Fibroblast of skin of left biceps (primary cell): ENCODE measurements at places on chromosomes 2 and 18.

DNA sequence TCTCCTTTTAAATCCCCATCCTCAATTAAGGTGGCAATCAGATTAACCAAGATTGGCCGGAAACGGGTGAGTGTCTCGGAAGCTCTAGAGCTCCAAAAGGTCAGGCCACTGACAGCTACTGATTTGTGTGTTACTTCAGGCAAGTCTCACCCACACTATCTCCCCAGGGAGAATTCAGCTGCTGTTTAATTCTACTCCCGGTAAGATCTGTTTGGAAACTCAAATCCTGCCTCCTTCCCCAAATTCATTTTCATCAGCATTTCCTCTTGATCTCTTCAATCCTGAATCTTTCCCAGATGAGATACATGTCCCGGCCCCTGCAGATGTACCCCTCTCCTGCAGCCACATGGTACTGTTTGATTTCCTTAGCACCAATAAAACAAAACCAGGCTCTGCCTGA, 34.9 kb downstream of the EFR3B start:
- DNase-seq: no peak

GRCh38 chr2:165469417-165469816, at the start of gene CSRNP3:
Gene CSRNP3 (plus strand): TSS chr2:165469698. CDS start chr2:165595066, 125,368 bp downstream.
- DNase-seq: peak; percentile 52

DNA sequence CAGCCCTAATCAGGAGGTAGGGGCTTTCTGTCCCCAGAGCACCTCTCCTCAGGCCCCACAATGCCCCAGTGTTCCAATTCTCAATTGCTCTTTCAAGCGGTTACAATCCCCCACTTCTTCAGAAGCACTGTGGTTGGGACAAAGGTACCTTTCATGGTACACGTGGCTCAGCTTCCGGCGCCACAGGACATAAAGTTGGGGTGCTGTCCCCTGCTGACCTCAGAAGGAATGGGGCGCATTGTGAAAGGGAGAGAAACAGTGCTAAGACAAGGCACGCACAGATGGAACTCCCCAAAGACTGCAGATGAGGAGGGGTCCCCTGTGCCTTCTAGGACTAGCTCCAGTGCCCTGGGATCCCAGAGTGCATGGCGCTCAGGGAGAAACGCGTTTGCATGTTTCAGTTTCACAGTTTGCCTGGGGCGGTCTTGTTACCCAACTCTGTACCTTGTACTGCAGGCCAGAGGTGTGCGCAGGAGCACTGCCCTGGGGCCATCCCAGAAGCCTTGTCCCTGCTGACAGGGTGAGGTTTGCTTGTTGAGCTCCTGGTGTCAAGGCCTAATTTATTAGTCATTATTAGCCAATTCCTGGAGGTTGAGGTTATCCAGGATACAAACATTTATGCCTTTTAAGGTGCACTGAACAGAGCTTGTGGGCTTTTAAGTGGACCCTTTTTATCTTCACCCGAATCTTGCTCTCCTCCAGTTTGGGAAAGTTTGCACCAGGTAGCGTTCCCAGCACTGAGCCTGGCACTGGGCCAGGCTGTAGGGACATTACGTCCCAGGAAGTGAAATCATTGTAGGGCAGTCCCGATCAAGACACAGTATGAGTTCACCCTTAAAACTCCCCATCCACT, 7.6 kb downstream of the CNDP1 start:
- no peak for DNase-seq

GRCh38 chr18:28607991-28608390, 431.1 kb upstream of the CDH2 start:
- DNase-seq: no peak

- DNase-seq: no peak
Observed at GRCh38 chr18:31710826-31711225, 26.4 kb upstream of the B4GALT6 start.

DNA sequence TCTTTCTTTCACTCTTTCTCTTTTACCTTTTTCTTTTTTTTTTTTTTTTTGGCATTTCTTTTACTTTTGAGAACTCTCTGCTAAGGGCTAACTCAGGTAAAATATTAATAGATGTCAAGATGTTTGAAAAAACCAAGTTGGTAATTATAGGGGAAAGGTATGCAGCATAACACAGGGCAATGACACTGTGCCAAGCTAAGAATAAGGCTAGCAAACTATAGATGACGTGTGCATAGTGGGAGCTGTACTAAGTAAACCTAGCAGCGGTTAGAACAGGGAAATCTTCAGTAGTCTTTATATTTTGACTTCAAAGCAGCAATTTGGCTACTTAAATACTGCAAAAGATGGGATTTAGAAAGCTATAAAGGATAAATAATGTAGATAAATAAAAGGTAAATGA, 415.4 kb upstream of the RGPD4 start:
- DNase-seq: no peak

DNA sequence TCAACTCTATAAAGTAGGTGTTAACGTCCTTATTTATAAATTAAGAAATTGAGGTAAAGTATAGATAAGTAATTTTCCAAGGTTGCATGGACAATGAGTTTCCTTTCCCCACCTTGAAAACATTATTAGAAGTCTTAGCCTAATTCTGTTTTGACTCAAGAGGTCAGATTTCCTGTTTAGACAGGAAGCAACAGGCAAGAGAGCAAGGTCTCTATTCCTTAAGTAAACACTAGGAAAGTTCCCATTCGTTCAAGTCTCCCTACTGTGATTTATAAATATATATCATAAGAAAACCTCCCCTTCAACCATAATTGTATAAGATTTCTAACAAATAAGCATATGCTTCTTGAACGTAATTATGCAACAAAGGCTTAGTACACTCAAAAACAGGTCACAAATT, 40.3 kb downstream of the CLASP1 start:
- DNase-seq: no peak

DNA sequence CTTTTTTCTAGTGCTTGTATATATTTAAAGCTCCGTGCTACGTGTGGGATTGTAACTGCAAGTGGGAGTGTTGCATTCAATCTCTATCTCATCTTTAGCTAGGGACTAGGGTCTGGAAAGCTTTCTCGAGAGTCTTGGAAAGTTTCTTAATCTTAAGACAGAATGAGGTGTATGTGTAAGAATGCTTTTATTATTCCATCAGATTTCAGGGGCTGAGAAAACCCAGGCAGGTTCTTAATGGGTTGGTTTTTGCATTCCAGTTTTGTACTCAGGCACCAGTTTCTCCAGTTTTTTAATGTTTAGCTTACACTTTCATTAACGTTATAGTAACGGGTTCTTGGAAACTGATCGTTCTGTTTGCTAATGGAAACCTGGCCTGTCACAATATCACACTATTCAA, 20.3 kb downstream of the MRPL19 start:
- no peak for DNase-seq

DNA sequence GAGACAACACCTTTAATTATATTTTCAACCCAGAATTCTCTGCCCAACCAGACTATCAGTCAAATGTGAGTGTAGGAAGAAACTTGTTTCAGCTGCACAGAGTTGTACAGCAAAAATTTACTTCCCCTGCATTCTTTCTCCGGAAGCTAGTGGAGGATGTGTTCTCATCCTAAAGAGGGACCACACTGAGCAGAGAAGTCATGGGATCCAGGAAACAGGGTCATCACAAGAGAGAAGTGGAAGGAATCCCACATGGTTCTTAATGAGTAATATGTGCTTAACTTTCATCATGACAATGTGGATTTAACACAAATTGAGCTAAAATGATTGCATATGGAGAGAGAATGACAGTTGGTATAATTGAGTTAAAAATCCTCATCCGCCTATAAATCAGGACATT, 78.2 kb downstream of the INPP4A start:
- no peak for DNase-seq

DNA sequence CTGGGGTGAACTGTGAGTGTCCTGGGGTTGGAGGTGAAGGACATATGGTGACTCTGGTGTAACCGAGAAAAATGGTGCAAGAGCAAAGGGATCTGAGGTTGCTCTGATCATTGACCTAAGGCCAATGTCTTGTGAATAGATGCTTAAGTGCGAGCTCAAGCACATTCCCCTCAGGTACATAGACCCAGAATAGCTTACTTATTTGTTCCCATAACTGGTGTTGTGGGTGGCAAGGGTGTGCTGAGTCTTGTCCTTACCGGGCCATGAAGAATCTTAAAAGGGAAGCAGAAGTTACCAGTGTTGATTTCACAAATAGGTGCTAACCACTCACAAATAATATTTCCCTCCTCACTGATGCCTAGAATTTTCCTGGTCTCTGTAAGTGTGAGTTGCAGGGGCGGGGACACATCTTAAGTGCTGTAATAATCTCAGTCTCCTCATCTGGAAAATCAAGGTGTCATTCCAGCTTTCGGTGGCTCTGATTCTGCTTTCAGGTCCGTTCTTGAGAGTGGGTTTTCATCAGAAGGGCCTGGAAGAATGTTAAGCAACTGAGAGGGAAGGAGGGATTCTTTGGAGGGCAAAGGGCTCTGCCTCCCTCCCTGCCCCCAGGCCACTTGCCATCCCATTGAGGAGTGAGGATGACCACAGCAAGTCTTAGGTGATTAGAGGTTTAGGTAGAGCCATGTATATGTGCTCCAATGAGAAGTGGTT, 54.9 kb downstream of the LIPG start:
- DNase-seq: no peak

GRCh38 chr18:24734058-24734457, 273.6 kb downstream of the HRH4 start:
- DNase-seq: no peak

GRCh38 chr2:106537047-106537446, 49.9 kb downstream of the CD8B2 start:
- no peak for DNase-seq

DNA sequence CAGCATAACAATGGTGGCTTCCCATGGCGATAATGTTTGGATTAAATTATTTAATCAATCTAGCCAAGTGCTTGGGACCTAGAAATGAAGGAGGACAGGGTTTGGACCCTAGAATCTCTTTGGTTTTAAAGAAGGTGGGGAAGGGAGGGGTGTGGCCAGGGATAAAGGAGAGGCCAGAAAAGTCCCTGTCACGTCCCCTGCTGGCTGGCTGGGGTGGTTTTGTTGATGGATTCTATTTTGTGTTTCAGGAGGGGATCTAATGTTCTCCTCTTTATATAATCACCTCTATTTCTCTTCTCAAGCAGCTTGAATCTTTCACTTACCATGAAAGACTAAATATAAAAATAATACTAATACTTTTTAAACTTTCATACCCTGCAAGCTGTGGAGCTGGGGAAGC, 52.6 kb upstream of the GALR1 start:
- DNase-seq: no peak

DNA sequence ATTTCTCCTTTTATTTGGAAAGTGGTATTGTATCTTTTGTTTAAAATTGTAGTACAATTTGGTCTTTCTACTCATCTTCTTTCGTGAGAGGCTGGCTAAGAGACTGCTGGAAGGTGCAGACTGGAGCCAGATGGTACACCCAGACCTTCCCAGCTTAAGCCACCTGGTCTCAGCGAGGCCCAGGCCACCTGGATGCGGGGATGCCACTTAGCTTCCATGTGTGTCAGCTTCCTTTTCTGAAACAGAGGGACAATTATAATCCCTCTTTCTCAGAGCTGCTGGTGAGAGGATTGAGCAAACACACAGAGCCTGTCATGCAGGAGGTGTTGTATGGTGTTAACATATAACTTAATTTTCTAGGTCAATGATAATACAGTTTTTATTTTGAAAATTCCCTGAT, 17.4 kb downstream of the FARP2 start:
- DNase-seq: no peak

DNA sequence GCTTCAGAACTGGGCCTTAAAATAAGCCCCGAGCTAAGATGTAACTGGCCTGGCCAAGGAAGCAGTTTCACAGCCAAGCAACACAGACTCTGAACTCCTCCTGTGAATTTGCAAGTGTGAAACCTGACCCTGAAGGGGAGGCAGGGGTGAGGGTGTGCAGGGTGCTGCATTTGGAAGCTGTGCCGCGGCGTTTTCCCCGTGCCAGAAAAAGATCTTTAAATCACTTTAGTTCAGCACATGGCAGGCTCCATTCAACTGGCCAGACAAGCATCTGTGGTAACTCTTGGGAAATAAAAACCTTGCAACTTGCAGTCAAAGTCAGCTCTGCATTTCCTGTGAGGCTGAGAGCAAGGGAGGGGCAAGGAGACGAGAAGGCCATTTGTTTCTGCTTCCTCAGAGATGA, 209.3 kb upstream of the SOX11 start:
- DNase-seq: peak; percentile 52

GRCh38 chr2:239328351-239329191, 72.2 kb downstream of the HDAC4 start:
- peak; percentile 79 for DNase-seq

DNA sequence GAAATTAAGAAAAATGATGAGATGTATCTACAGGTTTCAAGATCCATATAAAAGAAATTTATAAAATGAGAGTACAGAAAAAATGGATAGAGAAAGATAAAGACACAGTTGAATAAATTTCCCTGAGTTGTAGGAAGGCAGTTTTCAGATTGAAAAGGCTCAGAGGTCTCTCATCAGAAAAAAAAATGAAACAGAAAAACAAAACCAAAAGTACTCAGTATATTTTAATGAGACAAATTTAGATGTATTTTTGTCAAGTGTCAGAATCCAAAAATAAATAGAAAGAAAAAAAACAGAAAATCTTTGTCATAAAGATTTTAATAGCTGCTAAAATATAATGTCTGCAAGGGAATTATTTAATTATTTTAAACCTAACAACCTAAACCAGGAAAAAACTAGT, 520.5 kb downstream of the KCNJ3 start:
- no peak for DNase-seq

GRCh38 chr18:77111449-77111848, 21.1 kb downstream of the MBP start:
- DNase-seq: no peak

GRCh38 chr2:150759106-150759505, 271.6 kb upstream of the RND3 start:
- DNase-seq: no peak

DNA sequence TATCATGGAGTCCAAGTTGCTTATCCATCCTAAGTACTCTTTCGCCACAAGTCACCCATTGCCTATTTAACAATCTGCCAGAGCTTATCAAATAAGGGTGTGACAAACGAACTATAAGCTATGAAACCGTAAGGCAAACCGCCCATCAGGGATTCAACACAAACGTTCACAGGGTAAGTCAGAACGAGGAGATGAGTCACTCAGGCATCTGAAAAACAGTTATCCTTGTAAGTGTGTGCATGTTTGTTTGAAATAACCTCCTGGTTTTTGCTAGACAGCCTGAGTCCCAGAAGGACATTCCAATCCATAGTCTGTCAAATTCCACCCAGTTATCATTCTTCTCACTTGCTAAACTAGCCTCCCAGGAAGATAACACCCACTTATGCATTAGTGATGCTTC, 299.1 kb downstream of the PAX3 start:
- no peak for DNase-seq

- no peak for DNase-seq
Observed at GRCh38 chr18:78237864-78238263, 741.8 kb upstream of the SALL3 start.

GRCh38 chr2:88654714-88655113, 27.4 kb upstream of the EIF2AK3 start:
- DNase-seq: peak; percentile 38

DNA sequence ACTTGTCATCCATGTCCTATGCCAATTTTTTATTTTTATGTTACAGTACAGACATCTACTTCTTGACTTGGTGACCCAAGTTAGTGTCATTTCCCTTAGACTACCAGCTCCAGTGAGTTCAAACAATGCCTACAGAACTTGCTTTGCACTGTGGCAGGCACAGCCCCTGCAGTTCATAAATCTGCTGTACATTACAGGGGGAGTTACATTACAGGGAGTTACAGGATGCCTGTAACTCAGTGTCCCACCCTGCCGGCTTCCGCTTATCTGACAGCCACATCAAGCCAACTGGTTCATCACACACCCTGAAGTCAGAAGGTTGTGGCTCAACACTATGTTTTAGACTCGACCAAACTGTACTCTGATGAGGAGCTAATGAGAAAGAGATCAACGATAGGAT, 7.8 kb upstream of the NPAS2 start:
- no peak for DNase-seq
